ENCODE measurements at places on chromosomes 3 and 15.

DNA sequence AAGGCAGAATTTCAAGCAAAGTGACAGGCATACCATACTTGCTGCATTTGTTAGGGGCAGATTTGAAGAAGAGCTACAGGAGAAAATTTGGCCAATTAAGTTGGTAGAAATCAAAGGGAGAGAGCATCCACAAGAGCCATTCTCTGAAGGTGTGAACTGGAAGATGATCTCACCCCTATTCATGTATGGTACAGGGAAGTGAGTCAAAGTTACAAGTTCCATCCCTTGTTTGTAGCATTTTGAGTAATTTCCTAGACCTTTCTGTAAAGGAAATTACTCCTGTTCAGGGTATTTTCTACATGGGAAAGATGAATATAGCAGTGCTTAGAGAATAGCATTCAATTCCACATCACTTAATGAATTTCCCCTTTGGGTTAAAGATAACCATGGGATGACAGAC, 28.4 kb downstream of the TTC14 start:
- no peak for DNase-seq

DNA sequence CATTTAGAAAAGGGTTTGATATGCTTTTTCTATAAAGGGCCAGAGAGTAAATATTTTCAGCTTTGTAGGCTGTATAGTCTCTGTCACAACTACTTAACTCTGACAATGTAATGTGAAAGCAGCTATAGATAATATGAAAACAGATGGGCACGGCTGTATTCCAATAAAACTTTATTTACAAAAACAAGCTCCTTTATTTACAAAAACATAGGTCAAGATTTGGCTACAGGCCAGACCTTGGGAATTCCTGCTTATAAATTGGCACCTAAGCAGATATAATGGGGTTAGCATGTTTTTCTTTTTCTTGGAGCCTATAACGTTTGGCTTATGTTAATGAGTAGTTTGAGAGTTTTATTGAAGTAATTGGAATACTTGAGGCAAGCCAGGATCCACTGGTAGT, 119.4 kb upstream of the CGNL1 start:
- peak; percentile 60 for DNase-seq

- DNase-seq: no peak
Measured at GRCh38 chr3:140717921-140718320, 40.1 kb downstream of the TRIM42 start.

GRCh38 chr3:187014417-187014864, 84.1 kb downstream of the ST6GAL1 start:
- no peak for DNase-seq

GRCh38 chr3:123404391-123404790, 44.5 kb downstream of the ADCY5 start:
- no peak for DNase-seq

- peak; percentile 39 for DNase-seq
Measured at GRCh38 chr3:157109267-157110141, 50.4 kb downstream of the CCNL1 start.

GRCh38 chr15:23606226-23606625, 40.8 kb downstream of the MKRN3 start:
- no peak for DNase-seq

DNA sequence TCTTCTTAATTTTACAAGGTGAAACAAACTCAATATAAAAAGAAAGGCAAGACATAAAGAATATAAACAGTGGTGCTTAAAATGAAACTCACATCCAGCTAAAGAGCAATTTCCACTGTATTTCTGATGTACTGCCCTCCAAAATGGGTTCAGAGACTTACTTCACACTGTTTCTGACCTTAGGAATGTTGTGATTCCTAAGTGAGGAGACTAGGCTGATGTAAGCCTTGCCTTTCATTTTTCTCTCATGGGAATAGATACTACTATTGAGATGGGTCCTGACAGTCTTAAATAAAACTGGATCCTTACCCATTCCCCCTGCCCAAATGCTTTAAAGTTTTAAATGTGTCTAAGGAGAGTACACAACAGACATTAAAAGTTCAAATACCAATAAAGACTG, 86.9 kb downstream of the CBLB start:
- DNase-seq: no peak

DNA sequence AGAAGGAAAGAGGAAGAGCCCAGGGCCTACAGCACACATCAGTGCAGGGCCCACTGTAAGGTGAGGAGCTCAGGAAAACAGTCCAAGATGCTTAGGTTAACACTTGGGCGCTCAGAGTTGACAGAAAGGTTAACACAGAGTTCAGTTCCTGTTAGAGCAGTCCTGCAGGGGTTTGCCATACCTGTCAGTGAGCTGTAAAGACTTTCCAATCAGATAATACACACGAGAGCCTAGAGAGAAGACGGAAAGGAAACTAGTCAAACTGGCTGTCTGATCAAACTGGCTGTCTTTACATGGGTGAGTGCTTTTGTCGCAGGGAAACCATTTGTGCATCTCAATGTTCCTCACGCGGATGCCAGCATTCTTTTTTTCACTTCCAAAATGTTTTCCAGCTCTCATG, 61.4 kb upstream of the ARHGEF26 start:
- DNase-seq: no peak

DNA sequence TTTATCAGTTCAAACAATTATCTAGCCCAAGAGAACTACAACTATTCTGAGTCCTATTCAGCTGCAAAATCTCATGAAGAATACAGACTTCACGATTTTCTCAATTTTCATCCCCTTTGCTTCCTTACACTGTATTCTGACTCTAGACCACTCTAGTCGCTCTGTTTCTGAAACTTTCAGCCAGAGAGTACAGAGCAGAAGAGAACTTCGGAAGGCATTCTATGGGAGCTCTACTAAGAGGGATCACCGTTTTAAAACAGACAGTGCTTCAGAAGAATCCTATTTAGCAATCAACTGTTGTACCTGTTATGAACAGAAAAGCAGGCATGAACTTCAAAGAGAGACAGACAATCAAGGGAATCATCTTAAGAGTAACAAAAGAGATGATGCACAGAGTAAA, 419.4 kb downstream of the SHQ1 start:
- no peak for DNase-seq

DNA sequence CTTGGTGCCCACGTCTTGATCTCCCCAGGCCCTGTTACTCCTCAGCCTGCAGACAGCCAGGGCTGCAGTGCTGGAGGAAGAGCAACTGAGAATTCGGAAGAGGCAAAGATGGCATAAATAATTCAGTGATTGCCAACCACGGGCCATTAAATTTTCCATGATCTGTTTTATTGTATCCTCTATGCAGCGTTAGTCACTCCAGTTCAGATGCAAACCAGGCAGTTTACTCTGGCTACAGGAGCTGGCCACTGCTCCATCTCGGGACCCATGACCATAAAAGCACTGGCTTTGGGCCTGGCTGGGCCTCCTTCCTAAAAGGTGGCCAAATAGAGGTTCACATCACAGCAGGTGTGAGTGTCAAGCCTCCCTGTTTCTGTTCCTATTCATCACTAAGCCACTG, 137.6 kb upstream of the TLE3 start:
- no peak for DNase-seq

- no peak for DNase-seq
Measured at GRCh38 chr15:95739131-95739530, 591.4 kb upstream of the NR2F2 start.

GRCh38 chr15:50883903-50884302, 24.6 kb upstream of the AP4E1 start:
- no peak for DNase-seq

DNA sequence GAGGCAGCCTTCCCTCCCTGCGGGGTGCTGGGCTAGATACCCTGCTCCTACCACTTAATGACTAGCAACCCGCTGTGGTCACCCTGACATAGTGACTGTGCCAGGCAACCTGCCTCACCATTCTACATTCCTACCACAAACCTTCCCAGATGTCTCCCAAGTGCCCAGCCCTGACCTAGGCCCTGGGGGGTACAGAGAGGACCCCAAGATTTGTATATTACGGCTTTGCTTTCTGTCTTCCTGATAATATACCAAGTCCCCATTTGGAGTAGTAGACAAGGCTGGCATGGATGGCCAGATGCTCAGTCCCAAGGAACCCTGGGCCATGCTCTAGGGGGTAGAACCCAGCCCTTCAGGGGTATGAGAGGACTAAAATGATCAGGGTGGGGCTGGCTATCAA, 31.0 kb downstream of the ESYT3 start:
- DNase-seq: no peak

GRCh38 chr3:129506231-129506742, 22.2 kb upstream of the RHO start:
- peak; percentile 75 for DNase-seq

- no peak for DNase-seq
Measured at GRCh38 chr3:196609805-196610515, 29.5 kb upstream of the NRROS start.

DNA sequence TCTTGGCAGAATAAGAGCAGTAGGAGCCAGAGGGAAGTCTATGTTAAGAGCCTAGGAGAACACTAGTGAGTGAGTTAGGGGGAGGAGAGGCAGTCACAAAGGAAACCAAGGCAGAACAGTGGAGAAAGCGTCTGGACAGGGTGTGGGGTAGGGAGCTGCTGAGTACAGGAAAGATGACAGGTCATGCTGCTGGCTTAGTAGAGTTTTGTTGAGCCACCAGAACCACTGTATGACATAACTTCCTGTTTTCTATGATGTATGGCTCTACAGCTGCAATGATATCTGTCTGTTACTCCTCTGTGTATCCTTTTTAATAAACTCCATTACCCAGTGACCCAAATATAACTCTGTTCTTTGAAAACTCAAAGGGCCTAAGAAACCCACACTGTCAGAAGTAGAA, 10.6 kb upstream of the STT3B start:
- DNase-seq: no peak

GRCh38 chr15:96042734-96043224, 287.7 kb upstream of the NR2F2 start:
- no peak for DNase-seq

DNA sequence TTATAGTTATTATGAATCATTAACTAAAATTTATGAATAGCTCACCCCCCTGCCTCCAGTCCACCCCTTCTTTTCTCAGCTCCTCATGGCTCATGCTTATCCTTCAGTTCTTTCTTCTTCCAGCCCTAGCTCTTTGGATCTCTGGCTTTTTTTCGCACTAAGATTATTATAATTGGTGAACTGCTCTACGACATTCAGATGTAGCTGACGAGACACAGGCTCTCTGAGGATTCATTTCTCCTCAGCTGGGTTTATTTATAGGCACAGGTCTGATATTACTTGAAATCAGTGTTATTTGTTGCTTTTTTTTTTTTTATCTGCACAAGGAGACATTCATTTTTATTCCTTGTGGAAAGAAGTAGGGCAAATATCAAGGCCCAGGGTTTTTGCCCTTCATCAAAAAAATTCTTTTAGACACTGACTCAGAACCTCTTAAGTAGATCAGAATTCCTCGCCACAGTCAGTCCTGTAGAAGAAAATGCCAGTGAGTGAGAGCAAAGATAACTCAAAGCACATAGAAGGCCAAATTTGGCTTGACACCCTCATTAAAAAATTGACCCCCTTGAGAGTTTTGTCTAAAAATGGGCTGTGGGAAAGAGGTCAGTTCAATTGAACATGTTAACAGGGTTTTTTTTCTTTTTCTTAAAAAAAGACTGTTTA, 106.6 kb downstream of the MYH15 start:
- DNase-seq: no peak

- DNase-seq: peak; percentile 19
Measured at GRCh38 chr3:142850395-142851023, 38.4 kb downstream of the PCOLCE2 start.

DNA sequence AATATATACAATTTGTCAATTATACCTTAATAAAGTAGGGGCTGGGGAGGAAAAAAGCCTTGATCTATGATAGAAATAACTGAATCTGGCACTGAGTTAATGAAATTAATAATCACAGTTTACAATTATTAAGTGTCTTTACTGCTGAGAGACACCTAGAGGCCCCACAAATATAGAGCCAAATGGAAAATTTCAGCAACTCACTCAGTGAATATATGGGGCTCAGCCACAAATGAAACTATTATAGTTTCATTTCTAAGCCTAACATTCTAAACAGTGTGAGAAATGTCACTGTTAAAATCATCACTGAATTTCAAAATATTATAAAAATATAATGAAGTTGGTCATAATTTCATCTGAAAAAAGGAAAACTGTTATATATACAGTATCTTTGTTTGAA, 40.3 kb downstream of the GNB4 start:
- no peak for DNase-seq

- DNase-seq: no peak
Measured at GRCh38 chr3:18807593-18807992, 340.7 kb upstream of the KCNH8 start.

DNA sequence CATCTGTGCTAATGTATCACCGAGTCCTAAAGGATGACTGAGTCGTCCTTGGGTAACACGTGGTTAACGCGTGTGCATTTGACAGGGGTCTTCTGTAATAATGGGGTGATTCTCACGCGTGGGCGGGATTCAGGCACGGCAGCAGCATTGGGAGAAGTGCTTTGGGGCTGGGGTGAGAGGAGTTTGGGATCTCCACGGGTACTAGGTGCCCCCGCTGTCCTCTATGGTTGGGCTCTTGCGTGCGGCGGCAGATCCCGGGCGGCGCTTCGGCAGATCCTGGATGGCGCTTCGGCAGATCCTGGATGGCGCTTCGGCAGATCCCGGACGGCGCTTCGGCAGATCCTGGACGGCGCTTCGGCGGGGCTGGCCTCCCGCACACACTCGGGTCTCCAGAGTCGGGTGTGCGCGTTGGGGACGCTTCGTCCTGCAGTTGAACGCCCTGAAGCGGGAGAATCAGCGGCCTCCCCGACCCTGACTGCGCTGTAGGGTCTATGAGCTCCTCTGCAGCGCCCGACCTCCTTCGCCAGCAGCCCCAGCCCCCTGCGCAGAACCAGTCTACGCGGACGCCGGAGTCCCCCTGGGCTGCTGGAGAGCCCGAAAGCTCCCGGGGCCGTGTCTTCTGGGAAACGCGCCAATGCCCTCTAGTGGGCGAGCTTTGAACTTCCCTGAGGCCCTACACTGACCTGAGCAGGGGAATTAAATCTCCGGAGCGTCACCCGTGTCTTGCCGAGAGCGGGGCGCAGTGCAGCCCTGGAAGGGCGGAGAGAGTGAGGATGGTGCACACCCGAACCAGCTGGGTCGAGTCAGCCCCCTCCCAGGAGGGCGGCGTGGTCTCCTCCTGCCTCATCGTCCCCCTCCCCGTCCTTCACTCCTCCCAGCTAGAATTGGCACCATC, 48.1 kb upstream of the EPHB3 start:
- peak; percentile 93 for DNase-seq

GRCh38 chr3:46705022-46705530, 3.9 kb downstream of the TMIE start:
- DNase-seq: peak; percentile 17

GRCh38 chr3:52053307-52054304, 2.8 kb downstream of the DUSP7 start:
- DNase-seq: no peak

- DNase-seq: no peak
Measured at GRCh38 chr3:160763073-160763472, 7.0 kb downstream of the PPM1L start.

Data from NCI-H510A treated with DMSO at 0.1 percent for 48 hours (cell line).